IMR-90 (cell line): ENCODE measurements at places on chromosomes 3 and 15. TPM values are rescaled to one million over a fixed set of nuclear protein-coding genes. Genes with fewer than 3 reads are reported as not detected.

GRCh38 chr3:188527389-188527788 is 373.4 kb downstream of the LPP start:
- H3K27me3 ChIP-seq: no peaks in the 10 kb centered on the region
- H3K36me3 ChIP-seq: peaks cover 12% of the 10 kb centered on the region
- DNase-seq: peak; percentile 27
- no peak overlapping the region for H3K27ac ChIP-seq
- no peak overlapping the region for H3K4me3 ChIP-seq

The STARD5 gene
- 20.4 and 22.8 TPM in 2 replicates for polyA plus RNA-seq

The CRABP1 gene
- not detected in 2 replicates for polyA plus RNA-seq

DNA sequence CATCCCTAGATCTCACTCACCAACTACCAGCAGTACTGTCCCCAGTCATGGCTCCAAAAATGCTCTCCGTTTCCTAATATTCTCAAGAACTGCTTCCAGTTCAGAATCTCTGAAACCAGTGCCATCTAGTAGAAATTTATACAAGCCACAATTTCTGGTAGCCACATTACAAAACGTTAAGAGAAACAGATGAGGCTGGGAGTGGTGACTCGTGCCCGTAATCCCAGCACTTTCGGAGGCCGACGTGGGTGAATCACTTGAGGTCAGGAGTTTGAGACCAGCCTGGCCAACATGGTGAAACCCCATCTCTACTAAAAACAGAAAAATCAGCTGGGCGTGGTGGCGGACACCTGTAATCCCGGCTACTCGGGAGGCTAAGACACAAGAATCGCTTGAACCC is 78.4 kb upstream of the RAD18 start:
- H3K4me3 ChIP-seq: no peak overlapping the region
- no peak for DNase-seq
- no peak overlapping the region for H3K27ac ChIP-seq
- no peaks in the 10 kb centered on the region for H3K36me3 ChIP-seq
- H3K4me1 ChIP-seq: no peaks in the 10 kb centered on the region

DNA sequence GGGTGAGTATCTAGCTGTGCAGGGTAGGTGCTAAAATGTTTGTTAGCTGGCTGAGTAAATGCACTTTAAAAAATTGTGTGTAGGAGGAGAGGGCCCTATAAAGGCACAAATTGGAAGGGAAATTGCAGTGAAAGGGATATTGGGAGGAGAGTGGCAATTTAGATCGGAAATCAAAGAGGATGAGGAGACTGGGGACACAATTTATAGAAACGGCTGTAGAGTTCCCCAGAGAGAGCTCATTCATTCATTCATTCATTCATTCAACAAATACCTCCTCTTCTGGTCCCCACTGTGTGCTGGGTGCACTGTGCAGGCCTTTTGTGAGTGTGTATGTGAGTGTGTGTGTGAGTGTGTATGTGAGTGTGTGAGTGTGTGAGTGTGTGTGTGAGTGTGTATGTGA is 2.4 kb downstream of the DNAJA4 start:
- DNase-seq: no peak
- H3K27me3 ChIP-seq: peaks cover 12% of the 10 kb centered on the region
- no peak overlapping the region for H3K4me3 ChIP-seq
- no peaks in the 10 kb centered on the region for H3K36me3 ChIP-seq

- H3K27ac ChIP-seq: no peak overlapping the region
- no peaks in the 10 kb centered on the region for H3K36me3 ChIP-seq
- DNase-seq: peak; percentile 51
- H3K4me1 ChIP-seq: peaks cover 4% of the 10 kb centered on the region; the same call in 1 of the 2 replicates
- no peaks in the 10 kb centered on the region for H3K27me3 ChIP-seq
Measured at GRCh38 chr3:148331081-148331846, 366.4 kb upstream of the AGTR1 start.

DNA sequence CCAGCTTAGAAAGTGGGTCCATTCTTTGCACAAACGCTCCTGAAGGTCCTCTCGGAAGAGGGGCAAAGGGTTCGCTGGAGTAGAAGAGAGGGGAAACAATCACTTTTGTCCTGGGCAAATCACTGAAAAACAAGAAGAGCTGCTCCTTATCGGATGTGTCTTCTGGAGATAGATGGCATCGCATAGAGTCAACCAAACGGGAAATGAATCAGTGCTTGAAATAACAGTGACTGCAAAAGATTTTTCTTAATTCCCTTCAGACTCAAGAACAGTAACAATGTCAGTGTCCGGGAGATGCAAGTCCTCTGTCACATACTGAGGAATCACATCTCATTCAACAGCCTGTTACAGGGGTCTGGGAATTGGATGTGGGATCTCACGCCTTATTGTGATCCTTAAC is 78.8 kb upstream of the PCSK6 start:
- no peaks in the 10 kb centered on the region for H3K4me1 ChIP-seq
- DNase-seq: no peak
- H3K4me3 ChIP-seq: no peak overlapping the region
- no peaks in the 10 kb centered on the region for H3K36me3 ChIP-seq
- no peak overlapping the region for H3K27ac ChIP-seq

The PPM1L gene
- 0.09 and 0.14 TPM in 2 replicates for polyA plus RNA-seq

DNA sequence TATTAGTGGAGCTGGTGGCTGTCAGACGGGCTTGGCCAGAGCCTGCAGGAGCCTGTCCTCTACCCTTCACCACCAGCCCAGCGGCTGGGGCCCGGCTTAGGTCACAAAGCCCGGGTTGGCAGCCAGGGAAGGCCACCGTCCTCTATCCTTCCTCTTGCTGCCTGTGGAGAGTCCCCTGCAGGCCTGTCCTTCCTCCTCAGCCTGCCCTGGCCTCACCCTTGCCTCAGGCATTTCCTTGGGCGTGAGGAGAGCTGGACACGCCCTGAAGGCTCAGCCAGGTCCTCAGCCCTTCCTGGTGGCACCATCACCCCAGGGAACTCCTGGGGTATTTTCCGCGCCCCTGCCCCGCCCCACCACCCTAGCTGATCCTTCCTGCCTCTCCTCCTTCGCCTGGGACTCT is 7.7 kb downstream of the CHAC1 start:
- H3K4me3 ChIP-seq: no peak overlapping the region
- no peak overlapping the region for H3K27ac ChIP-seq
- H3K4me1 ChIP-seq: peaks cover 16% of the 10 kb centered on the region
- H3K36me3 ChIP-seq: peaks cover 15% of the 10 kb centered on the region
- DNase-seq: no peak

The SEC22A gene
- polyA plus RNA-seq: 14.0 and 17.5 TPM in 2 replicates

- H3K27me3 ChIP-seq: peaks cover 38% of the 10 kb centered on the region
- DNase-seq: no peak
- no peak overlapping the region for H3K4me3 ChIP-seq
- no peaks in the 10 kb centered on the region for H3K4me1 ChIP-seq
- H3K36me3 ChIP-seq: no peaks in the 10 kb centered on the region
- H3K27ac ChIP-seq: no peak overlapping the region
Measured at GRCh38 chr3:194221336-194221735, 85.4 kb downstream of the HES1 start.

The LRTM1 gene
- not detected in 2 replicates for polyA plus RNA-seq

The SLC12A1 gene
- not detected in 2 replicates for polyA plus RNA-seq

DNA sequence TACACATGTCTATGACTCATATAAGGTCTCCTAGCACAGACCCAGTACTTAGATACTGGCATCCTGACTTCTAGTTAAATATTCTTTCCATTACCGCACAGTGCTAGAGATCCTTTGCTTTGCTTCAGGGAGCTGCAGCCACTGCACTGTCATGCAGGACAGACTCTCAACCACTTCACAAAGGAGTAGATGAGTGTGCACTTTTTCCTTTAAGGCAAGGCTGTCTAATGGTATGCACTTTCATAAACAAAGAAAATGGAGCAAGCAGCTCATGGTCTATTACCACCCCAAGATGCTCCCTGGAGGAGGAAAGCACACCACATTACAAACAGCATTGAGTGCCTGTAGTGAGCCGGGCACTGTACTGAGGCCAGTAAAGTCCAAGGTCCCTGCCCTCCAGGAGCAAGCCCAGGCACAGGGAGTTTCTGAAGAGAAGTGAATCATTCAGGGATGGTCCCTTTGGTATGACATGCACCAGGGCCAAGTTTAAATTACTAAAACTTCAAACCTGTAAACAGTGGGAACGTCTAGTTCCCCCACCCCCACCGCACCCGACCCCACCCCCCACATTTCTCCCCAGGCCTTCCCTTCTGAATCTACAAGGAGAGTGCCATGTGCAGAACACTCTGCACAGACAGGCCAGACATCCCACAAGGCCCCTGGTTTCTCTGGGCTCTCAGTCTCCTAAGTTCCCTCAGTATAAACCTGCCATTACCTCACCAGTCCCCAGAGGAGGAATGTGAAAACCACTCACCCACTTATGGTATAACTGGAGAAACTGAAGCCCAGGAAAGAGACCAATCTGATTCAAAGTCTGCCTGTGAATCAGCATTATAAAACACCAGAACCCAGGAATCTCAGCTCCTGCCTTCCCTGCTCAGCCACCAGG is 107.8 kb upstream of the BCL6 start:
- H3K4me3 ChIP-seq: no peak overlapping the region
- peak overlapping the region; percentile 49; the same call in 1 of the 2 replicates for H3K27ac ChIP-seq
- DNase-seq: peak; percentile 34
- no peaks in the 10 kb centered on the region for H3K36me3 ChIP-seq
- H3K27me3 ChIP-seq: peaks cover 3% of the 10 kb centered on the region

The EPHB3 gene
- 2.2 and 2.9 TPM in 2 replicates for polyA plus RNA-seq

The ZKSCAN7 gene
- polyA plus RNA-seq: 2.6 and 3.0 TPM in 2 replicates

The IL17RB gene
- polyA plus RNA-seq: 0.09 TPM in 1 of 2 replicates, not detected in the other

The B3GNT5 gene
- 1.4 and 1.6 TPM in 2 replicates for polyA plus RNA-seq

The RASL12 gene
- 0.19 and 0.22 TPM in 2 replicates for polyA plus RNA-seq

The SNX22 gene
- polyA plus RNA-seq: 0.04 and 0.12 TPM in 2 replicates

The PRICKLE2 gene
- polyA plus RNA-seq: 4.1 TPM in 2 replicates

The EPHA3 gene
- polyA plus RNA-seq: 0.04 and 0.10 TPM in 2 replicates

GRCh38 chr3:124267406-124267805 is 275.5 kb upstream of the ROPN1 start:
- DNase-seq: no peak
- H3K4me1 ChIP-seq: peaks cover 7% of the 10 kb centered on the region
- H3K27ac ChIP-seq: no peak overlapping the region
- H3K4me3 ChIP-seq: no peak overlapping the region
- H3K36me3 ChIP-seq: no peaks in the 10 kb centered on the region; the same call in 1 of the 2 replicates

GRCh38 chr15:51132384-51133139 is 37.9 kb upstream of the TNFAIP8L3 start:
- peaks cover 2% of the 10 kb centered on the region; the same call in 1 of the 2 replicates for H3K27me3 ChIP-seq
- no peak overlapping the region for H3K4me3 ChIP-seq
- DNase-seq: peak; percentile 96
- H3K27ac ChIP-seq: peak overlapping the region; percentile 52; the same call in 1 of the 2 replicates
- no peaks in the 10 kb centered on the region for H3K36me3 ChIP-seq

DNA sequence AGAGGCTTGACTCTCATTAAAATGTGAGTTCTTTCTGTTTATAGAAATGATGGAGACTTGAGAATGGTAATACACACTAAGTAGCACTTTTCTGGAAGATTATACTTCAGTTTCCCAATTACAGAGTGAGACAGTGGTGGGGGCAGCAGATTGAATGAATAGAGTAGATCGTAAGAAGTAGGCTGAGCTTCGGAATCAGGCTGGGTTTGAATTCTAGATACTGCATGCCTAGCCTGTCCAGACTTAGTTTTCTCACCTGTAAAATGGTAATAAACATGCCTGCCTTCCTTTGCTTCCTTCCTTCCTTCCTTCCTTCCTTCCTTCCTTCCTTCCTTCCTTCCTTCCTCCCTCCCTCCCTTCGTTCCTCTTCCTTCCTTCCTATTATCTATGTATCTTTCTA is 8.1 kb downstream of the IL1RAP start:
- H3K4me1 ChIP-seq: peaks cover 9% of the 10 kb centered on the region
- no peaks in the 10 kb centered on the region for H3K27me3 ChIP-seq
- no peak for DNase-seq
- H3K27ac ChIP-seq: no peak overlapping the region
- H3K36me3 ChIP-seq: no peaks in the 10 kb centered on the region
- H3K4me3 ChIP-seq: no peak overlapping the region

DNA sequence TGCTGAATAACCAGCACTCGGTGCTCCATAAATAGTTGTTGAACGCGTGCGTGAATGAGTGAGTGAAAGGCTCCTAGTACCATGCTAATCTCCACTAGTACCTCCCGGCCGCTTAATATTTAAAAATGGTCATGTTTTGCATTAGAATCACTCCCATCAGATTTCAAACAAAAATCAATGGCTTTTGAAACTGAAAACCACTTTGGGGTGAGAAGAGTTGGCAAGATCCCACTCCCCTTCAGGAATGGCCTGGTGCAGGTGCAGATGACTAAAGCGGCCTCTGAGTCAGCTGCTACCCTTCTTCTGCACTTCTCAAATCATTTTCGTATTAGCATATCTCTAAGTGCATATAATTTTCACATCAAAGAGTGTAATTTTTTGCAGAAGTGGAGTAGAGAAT is 425.3 kb upstream of the PROK2 start:
- no peak for DNase-seq
- no peaks in the 10 kb centered on the region for H3K4me1 ChIP-seq
- H3K36me3 ChIP-seq: no peaks in the 10 kb centered on the region

DNA sequence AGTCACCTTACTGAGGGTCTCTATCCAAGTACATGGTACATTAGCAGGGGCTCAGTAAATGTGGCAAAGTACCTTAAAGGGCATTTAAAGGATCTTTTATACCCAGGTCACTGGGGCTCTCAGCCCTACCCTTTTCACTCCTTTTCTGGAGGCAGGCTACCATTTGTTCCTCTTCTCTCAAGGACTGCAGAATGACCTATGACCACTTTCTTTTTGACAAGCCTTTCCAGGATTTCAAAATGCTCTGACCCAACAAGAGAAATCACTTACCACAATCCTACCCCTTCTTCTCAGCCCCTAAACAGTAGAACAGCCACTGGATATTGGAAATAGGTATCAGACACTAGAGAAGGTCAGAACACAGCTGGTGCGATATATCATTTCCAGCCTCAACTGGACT is 221.8 kb upstream of the TPRG1 start:
- no peak overlapping the region for H3K27ac ChIP-seq
- H3K27me3 ChIP-seq: no peaks in the 10 kb centered on the region
- no peak overlapping the region for H3K4me3 ChIP-seq
- H3K36me3 ChIP-seq: no peaks in the 10 kb centered on the region
- peaks cover 19% of the 10 kb centered on the region for H3K4me1 ChIP-seq
